ENCODE measurements at places on chromosomes 12 and 14.

DNA sequence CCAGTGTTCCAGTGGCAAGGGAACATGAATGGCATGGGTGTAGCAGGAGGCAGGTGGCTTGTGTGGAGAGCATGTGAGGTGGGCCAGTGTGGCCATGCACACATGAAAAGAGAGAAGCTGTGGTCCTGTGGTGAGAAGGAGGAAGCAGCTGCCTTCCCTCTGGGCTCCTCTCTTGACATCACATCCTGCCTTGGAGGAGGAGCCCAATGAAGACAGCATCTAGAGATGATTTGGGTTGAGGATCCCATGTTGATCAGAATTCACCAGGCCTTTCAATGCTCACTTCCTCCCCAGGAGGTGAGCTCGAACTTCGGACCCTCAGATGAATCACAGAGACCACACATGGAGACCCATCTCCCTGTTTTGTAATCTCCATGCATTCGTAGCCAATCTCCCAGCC lies 82.6 kb downstream of the LRRC74A start:
- DNase-seq = no peak

- no peak for DNase-seq
Observed at GRCh38 chr14:53608369-53608768, 348.3 kb downstream of the BMP4 start.

- no peak for DNase-seq
Observed at GRCh38 chr12:43392116-43392515, 159.9 kb downstream of the ADAMTS20 start.

DNA sequence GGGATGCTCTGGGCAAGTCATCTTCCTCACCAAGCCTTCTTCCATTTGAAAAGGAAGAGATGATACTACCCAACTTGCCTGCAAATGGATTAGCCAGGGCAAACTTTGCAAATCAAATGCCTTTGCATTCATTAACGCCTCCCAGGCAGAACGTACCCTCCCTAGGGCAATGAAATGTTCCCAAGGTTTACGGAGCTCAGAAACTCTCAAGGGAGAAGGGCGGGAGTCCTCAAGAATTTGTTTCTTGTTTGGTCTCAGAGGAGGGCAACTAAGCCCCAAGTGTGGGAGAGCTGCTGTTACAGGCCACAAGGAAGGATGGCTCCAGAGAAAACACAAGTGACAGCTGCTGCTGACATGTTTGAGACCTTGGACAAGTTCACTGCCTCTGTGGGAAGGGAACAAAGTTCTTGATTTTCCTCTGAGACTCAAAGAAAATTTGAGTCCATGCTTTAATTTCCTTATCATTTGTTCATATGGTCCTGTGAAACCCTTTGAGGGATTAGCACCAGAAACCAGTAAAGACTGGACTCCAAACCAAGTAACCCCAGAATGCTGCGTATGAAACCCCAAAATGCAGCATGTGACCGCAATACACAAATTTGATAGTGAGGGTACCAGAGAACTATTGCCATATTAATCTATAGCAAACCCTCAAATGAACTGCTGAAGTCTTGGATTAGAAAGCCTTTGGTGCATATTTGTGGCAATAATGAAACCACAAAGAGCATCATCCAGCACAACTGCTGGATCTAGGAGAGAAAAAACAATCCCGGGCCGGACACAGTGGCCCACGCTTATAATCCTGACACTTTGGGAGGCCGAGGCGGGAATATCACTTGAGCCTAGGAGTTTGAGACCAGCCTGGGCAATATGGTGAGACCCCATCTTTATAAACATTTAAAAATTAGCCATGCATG lies 22.9 kb downstream of the SPTB start:
- no peak for DNase-seq

GRCh38 chr12:4145990-4146859 lies 127.3 kb upstream of the CCND2 start:
- no peak for DNase-seq

- DNase-seq = no peak
Observed at GRCh38 chr14:85579942-85580341, 50.0 kb downstream of the FLRT2 start.

- DNase-seq = no peak
Observed at GRCh38 chr12:60230056-60230455, 634.2 kb downstream of the SLC16A7 start.

- DNase-seq = peak; percentile 90
Observed at GRCh38 chr12:6470375-6471163, at the start of gene VAMP1. Gene VAMP1, minus strand, starts transcription at chr12:6470677. Its CDS starts 146 bp downstream, at chr12:6470531.

GRCh38 chr12:78224154-78224553 lies 393.5 kb downstream of the NAV3 start:
- no peak for DNase-seq

- no peak for DNase-seq
Observed at GRCh38 chr12:50557421-50557820, 52.6 kb downstream of the DIP2B start.

GRCh38 chr12:96007729-96008128 lies 11.6 kb upstream of the HAL start:
- DNase-seq = no peak

- DNase-seq = no peak
Observed at GRCh38 chr14:55819610-55820304, 239.8 kb downstream of the KTN1 start.

- DNase-seq = no peak
Observed at GRCh38 chr12:84585776-84586395, 326.7 kb downstream of the SLC6A15 start.

GRCh38 chr14:24274101-24274543 lies 2.7 kb upstream of the RABGGTA start:
- DNase-seq = no peak

DNA sequence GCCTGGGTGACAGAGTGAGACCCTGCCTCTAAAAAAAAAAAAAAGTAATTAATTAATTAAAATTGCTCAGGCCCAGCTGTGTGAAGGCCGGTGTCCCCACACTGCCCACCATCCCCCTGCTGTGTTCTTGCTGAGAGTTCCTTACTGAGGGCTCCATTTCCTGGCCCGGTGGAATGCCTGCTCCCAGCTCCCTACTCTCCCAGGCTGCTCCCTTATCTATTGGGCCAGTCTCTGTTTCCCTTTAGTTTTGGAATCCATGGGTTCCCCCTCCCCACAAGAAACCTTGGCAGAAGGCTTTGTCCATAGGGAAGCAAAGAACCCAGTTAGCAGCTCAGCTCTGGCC lies 19.0 kb downstream of the MLXIP start:
- DNase-seq = no peak

- no peak for DNase-seq
Observed at GRCh38 chr12:109773384-109774011, 59.7 kb downstream of the TRPV4 start.

DNA sequence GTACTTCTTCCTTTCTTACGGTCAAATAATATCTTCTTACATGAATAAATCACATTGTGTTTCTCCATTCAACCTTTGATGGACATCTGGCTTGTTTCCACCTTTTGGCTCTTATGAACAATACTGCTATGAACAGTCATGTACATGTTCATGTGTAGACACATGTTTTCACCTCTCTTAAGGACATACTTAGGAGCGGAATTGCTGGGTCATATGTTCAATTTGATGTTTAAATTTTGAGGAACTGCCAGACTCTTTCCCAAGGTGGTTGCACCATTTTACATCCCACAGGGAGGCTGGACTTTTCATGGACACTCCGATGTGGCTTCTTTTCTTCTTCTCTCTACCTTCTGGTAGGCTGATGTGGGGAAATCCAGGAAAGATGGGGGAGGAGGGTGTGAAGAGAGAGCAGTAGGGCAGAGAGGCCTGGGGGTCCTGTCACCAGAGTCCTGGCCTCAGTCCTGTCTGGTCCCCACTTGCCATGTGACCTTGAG lies 16.8 kb downstream of the LGMN start:
- no peak for DNase-seq

DNA sequence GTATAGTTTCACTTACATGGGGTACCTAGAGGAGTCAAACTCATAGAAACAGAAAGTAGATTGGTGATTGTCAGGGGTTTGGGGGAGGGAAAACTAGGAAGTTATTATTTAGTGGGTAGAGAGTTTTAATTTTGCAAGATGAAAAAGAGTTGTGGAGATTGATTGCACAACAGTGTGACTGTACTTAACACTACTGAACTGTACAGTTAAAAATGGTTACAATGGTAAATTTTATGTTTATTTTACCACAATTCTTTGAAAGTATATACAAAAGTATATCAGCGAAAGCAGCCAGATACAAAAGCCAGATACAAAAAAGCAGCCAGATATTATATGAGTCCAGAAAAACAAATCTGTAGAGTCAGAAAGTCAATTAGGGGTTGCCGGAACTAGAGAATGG lies 247.6 kb downstream of the IPO8 start:
- no peak for DNase-seq

Data from activated CD4-positive, CD25-positive, alpha-beta regulatory T cell (primary cell).